Right renal pelvis (tissue), 4 donors: ENCODE measurements at places on chromosomes 12 and 14.

DNA sequence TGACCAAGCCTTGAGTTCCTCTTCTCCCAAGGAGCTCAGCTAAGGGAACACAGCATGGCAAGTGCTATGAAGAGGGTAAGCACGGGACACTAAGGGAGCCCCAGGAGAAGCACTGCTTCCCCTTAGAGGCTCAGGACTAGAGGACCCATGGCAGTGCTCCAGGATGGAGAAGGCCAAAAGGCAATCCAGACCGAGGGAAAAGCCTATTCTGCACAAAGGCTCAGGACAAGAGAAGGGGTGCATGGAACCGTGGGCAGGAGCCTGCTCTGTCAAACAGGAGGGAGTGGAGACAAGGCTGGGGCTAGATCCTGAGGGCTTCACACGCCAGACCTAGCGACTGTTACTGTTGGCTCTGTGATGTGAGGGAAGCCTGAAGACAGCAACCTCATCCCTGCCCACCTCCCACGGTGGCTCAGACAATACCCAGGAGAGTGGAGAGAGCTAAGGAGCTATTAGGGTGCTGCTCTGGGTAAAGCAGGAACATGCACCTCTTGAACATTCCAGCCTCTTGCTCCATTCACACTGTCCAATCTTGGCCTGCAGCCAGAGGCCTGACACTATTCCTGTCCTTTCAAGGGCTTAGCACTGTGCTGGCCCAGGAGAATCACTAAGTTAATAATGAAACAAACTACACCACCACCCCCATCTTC lies 24.2 kb downstream of the OTUB2 start:
- DNase-seq, result no peak

GRCh38 chr12:116709768-116710167 lies 28.1 kb downstream of the SPRING1 start:
- DNase-seq, result no peak

- no peak for DNase-seq
Observed at GRCh38 chr14:102461490-102462338, 47.9 kb downstream of the ANKRD9 start.

- DNase-seq, result no peak
Observed at GRCh38 chr12:25364529-25365339, 114.0 kb upstream of the KRAS start.

GRCh38 chr14:71231521-71232393 lies 324.5 kb downstream of the PCNX1 start:
- DNase-seq, result no peak

DNA sequence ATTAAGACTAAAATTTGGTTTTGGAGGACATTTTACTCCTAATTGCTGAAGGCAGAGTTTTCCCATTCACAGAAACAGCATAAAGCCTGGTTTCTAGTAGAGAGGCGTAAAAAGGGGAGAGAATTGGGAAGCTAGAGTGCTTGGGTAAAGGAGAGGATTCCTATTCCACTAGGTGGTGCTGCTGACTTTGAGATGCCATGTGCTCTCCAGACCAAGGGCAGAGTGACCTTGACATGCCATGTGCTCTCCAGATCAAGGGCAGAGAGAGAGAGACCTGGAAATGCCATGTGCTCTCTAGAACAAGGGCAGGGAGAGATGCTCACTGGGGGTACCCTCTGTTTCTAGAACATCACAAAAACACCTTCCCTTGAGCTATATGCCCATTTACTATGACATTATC lies 176.2 kb upstream of the PDZRN4 start:
- no peak for DNase-seq

DNA sequence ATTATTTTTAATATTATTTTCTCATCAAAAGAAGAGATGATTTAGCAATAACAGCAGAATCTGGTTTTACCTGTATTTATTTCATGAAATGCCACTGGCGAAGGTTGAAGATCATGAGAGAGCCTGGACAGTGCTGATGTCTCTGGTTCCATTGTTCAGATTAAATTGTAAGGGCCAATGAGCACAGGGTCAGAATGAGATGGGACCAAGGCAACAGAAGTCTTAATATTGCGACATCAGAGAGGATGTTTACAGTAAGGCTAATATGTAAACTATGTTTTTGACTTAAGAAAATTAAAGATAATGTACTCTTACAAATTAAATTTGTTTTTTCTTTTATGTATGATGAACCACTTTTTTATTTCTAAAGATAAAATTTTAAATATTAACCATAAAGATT lies 35.2 kb upstream of the KLRD1 start:
- no peak for DNase-seq

DNA sequence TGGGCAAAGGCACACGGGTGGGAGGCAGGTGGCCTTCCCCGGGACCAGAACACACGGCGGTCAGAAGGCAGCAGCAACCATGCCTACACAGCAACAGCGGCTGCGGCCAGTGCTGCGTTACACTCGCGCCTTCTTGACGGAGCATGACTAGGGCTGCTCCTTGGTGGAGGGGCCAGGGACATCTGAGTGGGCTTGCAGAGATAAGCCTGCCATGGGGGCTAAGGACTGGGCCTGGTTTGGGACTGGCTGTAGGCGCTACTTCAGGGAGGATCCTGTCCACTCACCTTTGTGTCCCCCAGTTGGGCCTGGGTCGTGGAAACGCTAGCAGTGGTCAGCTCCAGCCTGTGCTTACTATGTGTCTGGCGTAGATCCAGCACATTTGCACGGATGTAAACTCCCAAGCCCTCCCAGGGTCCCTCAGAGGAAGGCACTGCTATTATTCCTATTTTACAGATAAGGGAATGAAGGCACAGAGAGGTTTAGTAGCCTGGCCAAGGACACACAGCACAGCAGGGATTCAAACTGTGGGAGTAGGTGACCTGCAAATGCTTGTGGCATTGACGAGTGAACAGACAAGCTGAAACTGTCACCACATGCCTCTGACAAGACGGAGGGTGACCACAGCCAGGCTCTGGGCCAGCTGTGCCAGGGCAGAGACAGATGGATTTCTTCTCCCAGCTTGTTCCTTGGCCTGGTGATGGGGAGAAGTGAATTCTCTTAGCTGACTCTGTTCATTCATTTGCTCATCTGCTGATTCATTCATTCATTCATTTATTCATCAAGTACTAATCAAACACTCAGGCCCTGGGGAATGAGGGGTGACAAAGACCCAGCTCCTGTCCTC lies 31.9 kb upstream of the DLK1 start:
- DNase-seq, result no peak
